ENCODE measurements at places on chromosomes 1 and 21.

DNA sequence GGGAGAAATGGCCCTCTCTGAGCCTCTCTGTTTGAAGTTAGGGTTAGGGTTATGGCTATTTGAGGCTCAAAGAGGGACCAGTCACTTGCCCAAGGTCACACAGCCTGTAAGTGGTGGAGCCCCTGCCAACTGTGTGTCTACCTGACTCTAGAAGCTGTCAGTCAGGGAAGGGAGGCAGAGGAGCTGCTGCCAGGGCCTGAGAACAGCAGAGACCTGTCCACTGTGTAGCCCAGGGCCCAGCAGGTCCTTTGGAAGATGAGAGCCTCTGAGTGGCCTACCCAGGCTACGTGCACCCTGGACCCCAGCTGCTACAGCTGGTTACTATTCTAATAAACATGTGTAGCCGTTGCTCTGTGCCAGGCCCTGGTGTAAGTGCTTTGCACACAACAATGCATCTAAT lies 15.1 kb upstream of the EDN2 start:
- no peak for DNase-seq

- DNase-seq, result no peak
These were observed 179.0 kb upstream of the TNR start for GRCh38 chr1:175922254-175922881.

DNA sequence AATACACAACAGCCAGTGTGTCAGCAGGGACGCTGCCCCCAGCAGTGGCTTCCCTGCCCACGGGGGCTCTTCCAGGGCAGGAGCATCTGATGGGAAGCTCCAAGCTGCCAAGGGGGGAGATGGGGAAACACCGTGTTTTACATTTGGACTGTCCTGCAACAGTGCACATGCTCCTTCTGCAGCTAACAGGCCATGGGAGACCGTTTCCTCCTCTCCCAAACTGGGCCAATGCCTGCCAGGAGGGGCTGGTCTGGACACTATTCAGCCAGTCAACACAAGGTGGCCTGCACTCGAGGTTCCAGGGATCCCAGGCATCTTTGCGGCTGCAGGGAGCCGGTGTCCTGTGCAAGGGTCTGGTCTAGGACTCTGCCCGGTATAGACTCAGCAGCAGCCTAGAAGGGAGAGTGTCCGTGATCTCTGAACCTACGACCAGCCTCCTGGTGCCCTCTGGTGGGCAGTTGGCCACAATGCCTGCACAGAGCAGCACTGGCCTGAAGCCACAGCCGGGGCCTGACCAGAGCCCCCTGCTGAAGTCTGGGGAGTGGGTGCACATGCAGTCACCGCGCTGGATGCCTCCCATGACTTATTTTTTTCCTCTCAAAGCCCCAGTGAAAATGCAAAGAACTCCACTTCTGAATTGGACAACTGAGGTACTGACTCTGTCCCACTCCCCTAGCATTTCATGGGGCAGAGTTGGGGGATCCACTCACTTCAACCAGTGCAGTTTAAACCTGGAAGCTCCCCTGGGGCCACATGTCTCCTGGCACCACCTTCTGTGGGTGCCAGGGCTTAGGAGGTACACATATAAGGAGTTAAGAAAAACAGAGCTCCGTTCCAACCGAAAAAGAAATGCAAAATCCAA lies 33.3 kb downstream of the RCC2 start:
- peak; percentile 19 for DNase-seq

DNA sequence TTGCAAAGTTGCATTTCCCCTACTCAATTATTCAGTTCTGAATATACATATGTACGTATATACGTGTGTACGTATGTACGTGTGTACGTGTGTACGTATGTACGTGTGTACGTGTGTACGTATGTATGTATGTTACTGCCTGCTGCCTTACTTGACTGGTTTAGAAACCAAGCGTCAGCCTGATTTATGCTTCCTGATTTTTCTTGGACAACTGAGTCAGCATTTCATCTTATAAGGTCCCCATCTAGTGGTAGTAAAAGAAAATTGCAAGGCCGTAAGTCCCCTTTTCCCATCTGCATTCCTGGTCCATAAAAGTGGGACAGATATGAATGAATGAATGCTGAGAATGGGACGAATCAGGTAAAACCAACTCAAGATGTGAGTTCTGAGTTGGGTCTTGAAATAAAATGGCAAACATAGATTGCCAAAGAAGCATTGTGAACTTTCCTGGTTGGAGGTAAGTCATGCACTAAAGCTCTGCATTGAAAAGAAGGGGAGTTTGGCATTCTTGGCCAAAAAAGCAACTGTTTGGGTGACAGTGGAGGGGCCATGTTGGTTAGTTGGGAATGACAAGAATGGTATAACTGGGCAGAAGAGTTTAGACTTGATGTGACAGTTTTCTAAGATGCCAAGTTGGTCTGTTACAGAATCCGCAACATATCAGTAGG lies 76.4 kb upstream of the DNAH14 start:
- DNase-seq, result no peak

All from CD4-positive, alpha-beta T cell treated with Interleukin-15 for 4 hours (primary cell).